ENCODE measurements at places on chromosomes 4 and X.

- no peak for DNase-seq
Observed at GRCh38 chr4:168734703-168735678, 238.1 kb downstream of the PALLD start.

DNA sequence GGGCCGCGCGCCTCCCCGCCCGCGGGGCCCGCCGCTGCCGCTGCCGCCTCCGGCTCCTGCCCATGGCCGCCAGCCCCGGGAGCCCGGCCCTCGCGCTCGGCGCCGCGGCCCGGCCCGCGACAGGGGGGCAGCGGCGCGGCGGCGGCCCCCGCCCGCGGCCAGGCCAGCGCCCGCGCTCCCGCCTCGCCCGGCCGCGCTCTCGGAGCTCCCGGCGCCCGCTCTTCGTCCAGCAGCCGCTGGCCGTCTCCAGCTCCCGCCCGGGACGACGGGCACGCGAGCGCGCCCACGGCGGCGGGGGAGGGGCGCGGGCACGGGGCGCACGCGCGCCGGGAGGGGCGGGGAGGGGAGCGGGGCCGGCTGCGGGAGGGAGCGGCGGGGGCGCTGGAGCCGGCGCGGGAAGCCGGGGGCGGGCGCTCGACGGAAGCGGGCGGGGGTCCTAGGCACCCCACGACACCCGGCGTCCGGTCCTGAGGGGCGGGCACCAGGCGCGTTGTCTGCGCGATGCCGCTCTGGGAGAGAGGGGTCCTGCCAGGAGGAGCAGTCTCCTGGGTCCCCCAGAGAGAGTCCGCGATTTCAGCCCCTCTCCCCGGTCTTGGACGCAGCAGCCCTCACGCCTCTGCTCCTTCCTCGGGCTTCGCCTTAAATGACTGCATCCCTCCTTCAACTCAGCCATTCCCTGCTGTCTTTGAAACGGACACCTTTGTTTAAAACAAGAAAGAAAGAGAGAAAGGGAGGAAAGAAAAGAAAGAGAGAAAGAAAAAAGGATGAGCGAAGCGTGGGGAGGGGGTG is 490 bp upstream of the PDZD4 start:
- no peak for DNase-seq

DNA sequence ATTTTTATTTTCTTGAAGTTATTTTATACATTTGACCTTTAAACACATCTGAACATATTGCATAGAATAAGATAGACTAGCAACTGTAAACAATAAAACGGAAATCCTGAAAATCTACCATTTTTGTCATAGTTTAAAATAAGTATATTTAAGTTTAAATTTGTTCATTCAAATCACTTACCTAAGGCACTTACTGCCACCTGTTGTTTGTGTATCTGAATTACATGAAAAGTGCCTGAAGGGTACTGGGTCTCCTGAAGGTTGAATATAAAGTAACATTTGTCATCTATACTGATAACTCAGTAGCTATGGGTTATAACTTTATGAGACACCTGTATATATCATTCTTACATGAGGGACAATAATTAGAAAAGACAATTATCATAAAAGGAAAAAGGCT is 38.6 kb downstream of the TRPC5 start:
- no peak for DNase-seq

GRCh38 chr4:64935469-64936001 is 526.3 kb upstream of the TECRL start:
- no peak for DNase-seq

DNA sequence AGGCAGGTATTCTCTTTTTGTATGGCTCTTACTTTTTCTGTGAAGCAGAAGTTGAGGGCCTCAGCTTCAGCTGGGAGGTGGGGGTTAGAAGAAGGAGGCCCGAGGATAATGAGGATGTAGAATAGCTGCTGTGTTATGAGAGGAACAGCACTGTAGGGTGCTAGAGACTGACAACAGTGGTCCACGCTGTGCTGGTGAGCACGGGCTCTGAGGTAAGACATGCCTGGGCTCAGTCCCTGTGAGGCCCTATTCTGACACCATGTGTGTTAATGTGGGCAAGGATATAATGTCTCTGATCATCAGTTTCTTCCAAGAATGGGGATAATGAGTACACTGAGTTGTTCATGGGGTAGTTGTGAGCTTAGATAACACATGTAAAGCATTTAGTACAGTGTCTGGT is 55.3 kb upstream of the SFRP2 start:
- no peak for DNase-seq

DNA sequence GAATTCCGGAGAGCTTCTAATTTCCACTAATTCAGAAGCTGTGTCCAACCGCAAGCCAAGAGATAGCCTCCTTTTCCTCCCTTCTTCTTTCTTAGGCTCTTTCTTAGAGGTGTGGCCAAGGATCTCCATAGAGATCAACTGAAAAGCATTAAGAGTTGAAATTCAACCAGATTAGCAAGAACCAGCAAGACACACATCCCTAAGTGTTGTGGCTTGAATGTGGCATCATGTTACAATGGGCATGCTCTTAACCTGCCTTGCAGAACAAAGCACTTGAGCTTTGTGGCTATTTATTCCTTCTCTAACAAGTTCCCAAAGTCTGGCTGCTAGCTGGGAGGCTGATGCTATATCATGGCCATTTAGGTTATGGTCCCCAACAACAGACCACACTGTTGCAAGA is 10.4 kb downstream of the ANOS1 start:
- no peak for DNase-seq

DNA sequence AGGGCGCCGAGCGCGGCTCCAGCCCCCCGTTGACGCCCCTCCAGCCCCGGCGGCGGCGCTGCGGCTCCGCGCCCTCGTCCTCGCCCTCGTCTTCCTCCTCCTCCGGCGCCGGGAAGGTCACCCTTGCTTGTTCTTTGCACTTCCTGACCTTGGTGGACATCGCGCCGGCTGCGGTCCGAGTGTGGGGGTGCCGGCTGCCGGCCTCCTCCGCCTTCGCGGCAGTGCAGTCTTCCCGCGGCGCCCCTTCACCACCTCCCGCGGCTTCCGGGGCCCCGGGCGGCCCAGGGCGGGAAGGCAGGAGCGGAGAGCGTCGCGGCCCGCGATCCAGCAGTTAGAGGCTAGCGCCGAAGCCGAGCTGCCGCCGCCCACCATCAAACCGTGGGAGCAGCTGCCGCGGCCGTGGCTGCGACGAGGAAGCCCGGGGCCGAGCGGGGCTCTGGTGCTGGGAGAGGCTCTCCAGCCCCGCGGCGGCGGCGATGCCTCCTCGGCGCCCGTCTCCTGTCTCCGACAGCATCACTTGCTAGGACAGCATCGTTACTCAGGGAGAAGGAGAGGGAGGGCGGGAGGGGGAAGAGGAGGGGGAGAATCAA is at the start of gene TRPC3:
TRPC3 (minus strand) TSS at position 540 of the 590 bp plus-strand sequence; CDS start at position 160, 380 bp downstream.
- no peak for DNase-seq

DNA sequence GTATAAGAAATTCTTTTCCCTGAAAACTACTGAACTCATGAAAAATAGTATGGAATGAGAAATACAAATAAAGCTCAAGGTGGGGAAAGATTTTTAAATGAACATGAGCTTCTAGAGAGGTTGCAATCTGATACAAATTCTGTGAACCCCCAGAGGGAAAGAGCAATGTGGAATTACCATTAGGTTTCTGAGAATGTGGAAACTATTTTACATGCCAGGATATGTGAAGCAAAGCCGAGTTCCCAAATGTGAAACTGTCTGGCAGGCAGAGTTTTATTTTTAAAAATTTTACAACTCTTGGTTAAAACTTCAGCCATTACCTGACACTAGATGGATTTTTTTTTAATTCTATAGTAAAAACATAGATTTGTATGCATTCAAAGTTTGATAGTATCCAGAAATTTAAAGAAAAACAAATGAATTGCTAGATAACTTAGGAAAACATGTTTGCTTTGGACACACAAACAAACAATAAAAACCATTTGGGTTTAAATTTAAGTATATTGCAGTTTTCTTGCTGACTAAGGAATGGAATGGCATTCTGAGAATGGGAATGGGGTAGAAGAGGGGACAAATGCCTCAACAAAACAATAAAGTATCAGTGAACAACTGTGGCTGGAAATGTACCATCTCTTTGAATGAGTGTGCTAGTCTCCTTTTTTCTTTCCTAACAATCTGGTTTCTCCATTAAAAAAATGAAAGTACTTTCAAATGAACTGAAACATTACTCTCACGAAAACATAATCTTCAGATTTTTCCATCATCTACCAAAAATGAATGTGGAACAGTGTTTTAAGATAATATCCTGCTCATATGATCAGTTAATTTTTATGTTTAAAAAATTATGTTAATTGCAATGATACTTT is 99.6 kb downstream of the PCDH18 start:
- DNase-seq: no peak

DNA sequence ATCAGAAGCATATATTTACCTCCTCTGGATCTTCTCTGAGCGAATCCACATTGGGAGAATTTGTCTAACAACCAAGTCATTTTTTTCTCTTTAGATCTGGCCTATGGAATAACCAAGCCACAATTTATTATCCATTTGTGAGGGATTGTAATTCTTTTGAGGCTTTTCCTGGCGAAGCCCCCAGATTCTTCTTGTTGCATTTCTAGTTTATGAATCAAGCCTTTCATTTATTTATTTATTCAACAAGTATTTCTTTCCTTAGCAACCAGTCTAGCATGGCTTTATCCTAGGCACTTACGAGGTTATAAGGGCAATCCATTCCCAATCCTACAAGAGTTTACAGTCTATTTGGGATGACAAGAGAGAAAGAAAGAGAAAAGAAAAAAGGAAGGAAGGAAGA is 18.4 kb upstream of the FNIP2 start:
- DNase-seq: no peak

- no peak for DNase-seq
Observed at GRCh38 chr4:52588097-52588496, 71.0 kb downstream of the USP46 start.

DNA sequence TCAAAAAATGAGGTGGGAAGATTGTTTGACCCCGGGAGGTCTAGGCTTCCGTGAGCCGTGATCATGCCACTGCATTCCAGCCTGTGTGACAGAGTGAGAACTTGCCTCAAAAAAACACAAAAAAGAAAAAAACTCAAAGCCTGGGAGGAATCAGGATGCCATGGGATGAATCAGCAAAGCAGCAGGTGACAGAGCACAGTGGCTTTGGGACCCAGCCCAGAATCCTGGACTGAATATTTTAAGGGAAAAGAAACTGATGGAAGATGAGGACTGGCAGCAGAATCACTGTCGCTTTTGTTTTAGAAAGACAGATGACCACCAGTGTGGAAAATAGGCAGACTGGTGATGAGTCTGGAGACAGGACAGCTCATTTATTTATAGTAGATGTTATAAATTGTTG is 16.6 kb downstream of the S100G start:
- DNase-seq: no peak

- no peak for DNase-seq
Observed at GRCh38 chr4:157804986-157805385, 367.8 kb downstream of the GASK1B start.

DNA sequence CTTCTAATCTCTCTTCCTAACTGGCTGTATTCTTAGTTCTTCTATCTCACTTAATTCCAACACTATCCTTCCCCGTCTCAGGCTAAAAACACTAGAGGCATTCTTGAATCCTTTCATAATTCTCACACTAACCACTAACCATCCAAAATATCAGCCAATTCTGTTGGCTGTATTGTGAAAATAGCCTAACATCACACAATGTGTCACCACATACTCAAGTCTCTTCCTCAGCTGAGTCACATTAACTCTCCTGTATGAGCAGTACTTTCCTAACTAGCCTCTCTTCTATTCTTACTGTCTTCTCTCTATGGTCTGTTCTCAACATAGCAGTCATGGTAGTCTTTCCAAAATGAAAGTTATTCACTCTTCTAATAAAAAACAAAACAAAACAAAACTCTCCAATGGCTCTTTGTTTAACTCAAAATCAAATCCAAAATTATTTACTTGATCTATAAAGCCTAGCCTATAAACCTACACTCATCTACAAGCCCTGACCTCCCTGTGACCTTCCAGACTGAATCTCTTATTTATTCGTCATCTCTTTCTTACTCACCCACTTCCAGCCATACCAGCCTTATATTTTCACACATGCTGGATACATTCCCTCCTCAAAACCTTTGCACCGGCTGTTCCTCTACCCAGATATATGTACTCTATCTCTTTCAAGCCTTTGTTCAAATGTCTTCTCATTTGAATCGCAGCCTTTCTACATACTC is 445.9 kb downstream of the TLL1 start:
- peak; percentile 44 for DNase-seq

GRCh38 chr4:154478547-154478946 is 13.1 kb downstream of the DCHS2 start:
- no peak for DNase-seq

- no peak for DNase-seq
Observed at GRCh38 chr4:8599091-8599460, 6.5 kb downstream of the CPZ start.

DNA sequence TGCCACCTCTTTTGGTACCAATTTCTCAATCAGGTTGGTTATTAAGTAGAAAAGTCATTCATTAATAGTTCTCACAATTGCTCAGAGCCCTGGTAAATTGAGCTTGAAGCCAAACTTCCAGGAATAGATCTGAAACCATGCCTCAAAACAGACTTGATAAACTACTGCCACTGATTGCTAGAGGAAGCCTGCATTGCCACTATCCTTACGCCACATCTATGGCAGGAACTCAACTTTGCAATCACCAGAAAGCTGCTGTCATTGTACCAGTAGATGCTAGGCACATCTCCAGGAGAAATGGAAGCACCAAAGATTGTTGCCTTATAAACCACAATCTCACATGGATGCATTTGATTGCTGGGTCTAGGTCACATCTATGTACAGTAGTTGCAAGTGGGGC is 21.6 kb upstream of the TSPAN7 start:
- DNase-seq: no peak

- DNase-seq: no peak
Observed at GRCh38 chr4:157075811-157076577, at the start of gene GLRB. Gene GLRB, plus strand, starts transcription at chr4:157076150. Its CDS starts 1,875 bp downstream, at chr4:157078025.

- DNase-seq: peak; percentile 34
Observed at GRCh38 chr4:68466751-68467150, 19.5 kb downstream of the TMPRSS11E start.

DNA sequence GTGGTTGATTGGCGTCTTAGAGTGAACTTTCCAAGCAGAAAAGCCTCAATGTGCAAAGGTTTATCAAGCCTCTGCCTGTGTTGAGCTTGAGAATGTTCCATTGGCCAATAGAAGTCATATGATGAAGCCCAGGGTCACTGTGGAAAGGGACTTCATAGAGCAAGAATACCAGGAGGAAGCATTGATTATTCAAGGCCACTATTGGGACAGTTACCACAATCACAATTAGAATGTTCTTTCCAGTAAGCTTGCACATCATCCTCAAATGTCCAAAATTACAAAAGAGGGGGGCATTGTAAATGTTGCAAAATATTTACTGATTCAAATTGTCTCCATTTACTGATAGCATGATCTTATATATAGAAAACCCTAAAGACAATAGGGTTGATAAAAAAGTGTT is 32.9 kb upstream of the NDP start:
- no peak for DNase-seq

GRCh38 chr4:20754036-20754435 is 53.8 kb downstream of the PACRGL start:
- DNase-seq: no peak

GRCh38 chrX:9816084-9816700 is 30.0 kb downstream of the SHROOM2 start:
- no peak for DNase-seq

DNA sequence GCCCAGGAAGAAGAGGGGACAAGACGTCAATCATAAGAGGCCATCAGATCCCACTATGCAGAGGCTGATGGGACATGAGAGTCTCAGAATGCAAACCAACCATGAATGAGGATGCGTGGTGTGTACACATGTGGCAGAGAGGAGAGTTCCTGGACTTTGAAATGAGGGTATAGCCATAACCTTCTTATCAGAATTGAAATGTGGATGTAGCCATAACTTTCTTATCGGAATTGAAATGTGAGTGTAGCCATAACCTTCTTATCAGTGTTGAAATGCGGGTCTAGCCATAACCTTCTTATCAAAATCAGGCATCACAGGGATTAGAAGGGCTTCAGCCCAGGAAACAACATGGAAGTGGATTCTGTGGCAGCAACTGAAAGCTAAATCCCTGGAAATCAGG is 415.5 kb upstream of the FAT1 start:
- DNase-seq: no peak

Data from epithelial cell of prostate (primary cell).